ENCODE measurements at places on chromosomes 11 and 22. TPM values are rescaled to one million over a fixed set of nuclear protein-coding genes. Genes with fewer than 3 reads are reported as not detected.

DNA sequence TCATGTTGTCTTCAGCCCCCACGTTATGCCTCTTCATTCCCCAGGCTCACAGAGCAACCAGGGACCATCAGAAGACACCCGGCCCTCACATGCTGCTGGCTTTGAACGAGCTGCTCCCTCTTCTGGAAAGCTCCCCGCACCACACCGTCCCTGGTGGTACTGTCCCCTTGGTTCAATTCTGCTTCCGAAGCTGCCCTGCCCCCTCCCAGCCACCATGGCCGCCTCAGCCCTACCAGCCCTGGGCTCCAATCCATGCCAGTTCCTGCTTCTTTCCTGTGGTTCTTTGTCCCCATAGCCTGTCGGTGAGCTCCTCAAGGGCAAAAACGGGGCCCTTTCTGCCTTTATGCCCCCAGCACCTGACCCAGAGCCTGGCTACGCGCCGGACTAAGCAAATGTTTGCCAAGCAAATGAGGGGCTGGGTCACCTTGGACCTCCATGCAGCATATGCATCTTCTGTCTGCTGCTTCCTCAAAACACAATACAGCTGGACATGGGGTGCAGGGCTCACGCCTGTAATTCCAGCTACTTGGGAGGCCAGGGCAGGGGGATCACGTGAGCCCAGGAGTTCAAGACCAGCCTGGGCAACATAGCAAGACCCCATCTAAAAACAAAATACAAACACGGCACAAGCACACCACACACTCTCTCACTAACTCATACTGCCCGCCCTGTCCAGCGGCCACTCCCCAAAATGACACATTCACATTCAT, 21.3 kb downstream of the TNKS1BP1 start:
- DNase-seq: no peak

DNA sequence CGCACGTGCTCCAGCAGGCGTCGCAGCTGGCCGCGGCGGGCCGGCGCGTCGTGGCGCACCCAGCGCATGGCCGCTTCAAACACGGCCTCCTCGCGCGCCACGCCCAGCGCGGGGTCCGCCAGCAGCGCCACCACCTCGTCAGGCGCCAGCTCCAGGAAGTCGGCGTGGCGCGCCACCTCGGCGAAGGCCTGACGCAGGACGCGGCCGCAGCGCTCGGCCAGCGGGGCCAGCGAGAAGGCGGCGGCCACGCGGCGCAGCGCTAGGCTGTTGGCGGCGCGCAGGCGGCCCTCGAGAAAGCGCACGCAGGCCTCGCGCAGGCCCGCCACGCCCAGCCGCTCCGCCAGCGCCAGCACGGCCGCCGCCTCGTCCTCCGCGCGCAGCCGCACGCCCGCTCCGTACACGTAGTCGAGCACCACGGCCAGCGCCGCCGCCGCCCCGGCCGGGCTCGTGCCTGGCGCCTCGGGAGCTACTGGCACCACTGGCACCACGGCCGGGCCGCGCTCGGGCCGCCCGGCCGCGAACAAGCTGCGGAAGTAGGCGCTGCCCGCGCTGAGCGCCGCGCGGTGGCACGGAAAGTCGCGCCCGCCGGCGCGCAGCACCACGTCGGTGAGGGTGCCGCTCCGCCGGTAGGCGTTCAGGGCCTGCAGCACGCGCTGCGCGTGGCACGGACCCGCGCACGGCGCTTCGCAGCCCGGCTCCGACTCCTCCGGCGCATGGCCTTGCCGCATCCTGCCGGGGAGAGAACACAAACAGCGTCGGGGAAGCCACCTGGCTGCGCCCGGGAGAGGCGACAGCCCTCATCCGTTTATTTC, 2.9 kb downstream of the KLHL35 start:
- peak; percentile 83 for DNase-seq

PATE2 gene
- total RNA-seq: 0.13 TPM

KDELR3 gene
- total RNA-seq: 32.9 TPM

DNA sequence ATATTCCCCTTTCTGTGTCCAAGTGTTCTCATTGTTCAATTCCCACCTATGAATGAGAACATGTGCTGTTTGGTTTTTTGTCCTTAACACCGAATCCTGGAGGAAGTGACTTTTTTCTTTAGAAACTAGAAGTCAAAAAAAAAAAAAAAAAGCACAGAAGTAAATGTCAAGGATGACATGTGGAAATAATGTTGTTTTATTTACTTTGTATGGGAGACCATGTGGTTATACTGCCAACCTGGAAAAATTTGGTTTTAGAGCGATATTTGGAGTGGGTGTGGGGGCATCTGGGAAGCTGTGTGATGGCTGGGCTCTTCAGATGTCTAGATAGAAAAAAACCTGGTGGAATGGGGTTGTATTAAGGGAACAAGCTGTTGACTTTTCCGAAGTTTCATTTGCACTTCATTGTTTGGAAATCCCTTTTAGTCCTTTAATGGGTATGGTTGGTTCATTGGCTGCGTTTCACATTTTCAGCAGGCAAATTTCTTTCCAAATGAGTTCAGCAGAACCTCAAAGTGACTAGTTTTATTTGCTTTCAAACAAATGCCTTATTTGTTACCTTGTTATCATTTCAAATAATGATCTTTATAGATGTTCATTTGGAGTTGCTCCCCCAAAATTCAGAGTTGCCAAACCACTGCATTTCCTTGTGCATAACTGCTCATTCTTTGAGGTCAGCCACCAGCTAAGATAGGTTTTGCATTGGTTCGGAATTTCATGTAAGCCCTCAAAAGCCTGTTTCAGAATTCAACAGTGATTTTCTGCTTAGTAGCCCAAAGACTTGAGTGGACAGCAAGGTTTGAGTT, 508.2 kb downstream of the METTL15 start:
- DNase-seq: no peak

- no peak for DNase-seq
Observed at GRCh38 chr11:64990222-64990923, 6.4 kb downstream of the BATF2 start.

PDGFB gene
- total RNA-seq: 47.0 TPM

HBD gene
- not detected for total RNA-seq

P4HA3 gene
- 77.2 TPM for total RNA-seq

DNA sequence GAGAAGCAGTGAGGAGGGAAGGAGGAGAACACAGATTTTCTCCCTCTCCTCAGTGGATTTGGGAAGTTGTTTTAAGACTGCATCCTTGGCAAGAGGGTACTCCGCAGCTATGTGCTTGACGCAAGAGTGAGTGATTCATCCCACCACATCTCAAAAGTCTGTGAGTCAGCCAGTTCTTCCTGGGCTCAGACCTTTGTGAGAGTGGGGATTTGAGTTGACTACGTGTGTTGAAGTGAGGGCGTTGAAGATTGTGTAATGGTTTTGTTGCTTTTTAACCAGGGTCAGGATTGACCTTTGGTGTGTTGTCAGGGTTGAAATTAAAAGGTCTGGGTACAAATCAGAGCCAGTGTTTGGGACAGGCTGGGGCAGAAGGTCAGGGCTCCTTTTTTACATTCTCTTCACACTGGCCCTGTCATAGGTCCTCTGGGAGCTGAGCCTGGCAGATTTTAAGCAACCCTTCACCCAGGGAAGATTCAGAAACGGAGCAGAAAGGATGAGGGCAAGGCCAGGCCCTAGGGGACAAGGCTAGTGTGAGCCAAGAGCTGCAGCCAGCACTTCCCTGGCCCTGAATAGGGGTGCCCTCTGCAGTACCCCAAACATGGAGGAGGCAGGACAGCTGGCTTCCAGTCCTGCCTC, 4.2 kb upstream of the C11orf86 start:
- no peak for DNase-seq

DNA sequence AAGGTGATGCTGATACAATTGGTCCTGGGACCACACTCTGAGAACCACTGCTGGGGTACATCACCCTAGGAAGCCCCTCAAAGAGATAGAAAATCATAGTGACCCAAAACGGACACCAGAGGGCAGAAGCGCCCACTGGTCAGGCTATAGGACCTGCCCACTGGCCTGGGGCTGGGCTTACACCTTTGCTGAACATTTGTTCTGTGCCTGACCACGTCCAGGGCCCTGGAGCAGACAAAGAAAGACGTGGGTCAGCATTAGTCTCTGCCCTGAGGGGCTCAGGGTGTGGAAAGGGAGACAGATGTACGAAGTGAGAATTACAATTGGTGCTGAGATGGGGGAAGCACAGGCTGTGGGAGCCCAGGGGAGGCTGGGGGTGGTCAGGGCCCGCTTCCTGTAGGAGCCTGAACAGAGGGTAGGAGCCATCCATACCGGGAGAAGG, 14.4 kb upstream of the SERPINH1 start:
- DNase-seq: peak; percentile 76

- DNase-seq: peak; percentile 46
Observed at GRCh38 chr11:69718147-69718546, 14.3 kb upstream of the FGF19 start.

DNA sequence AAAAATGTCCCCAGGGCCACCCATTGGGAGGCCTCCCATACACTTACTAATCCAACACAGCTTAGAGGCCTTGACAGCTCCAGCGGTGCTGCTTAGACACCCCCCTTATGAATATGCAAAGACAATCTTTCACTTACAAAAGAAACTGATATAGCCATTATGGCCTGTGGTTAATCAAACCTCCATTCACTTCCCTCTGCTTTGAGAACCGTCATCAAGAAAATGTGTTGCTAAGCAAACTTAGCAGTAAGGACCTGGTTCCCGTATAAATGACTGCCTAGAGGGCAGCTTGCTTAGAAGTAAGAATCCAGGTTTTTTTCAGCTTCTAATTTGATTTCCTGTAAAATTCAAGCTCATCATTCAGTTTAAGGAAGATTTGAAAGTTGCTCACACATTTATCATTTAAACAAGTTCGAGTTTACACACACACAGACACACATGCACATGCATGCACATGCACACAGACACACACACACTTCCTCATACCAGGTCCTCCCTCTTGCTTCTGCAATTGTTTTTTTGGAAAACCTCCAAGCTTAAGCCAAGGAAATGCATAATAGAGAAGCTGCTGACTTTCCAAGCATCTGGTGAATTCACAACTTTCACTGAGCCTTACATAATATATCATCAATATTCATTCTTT, 137.7 kb upstream of the BLID start:
- no peak for DNase-seq

PTPRCAP gene
- total RNA-seq: 0.51 TPM

GRCh38 chr11:107331728-107332127, 125.9 kb downstream of the CWF19L2 start:
- DNase-seq: no peak

OR4C16 gene
- total RNA-seq: not detected

PNPLA5 gene
- not detected for total RNA-seq

DNA sequence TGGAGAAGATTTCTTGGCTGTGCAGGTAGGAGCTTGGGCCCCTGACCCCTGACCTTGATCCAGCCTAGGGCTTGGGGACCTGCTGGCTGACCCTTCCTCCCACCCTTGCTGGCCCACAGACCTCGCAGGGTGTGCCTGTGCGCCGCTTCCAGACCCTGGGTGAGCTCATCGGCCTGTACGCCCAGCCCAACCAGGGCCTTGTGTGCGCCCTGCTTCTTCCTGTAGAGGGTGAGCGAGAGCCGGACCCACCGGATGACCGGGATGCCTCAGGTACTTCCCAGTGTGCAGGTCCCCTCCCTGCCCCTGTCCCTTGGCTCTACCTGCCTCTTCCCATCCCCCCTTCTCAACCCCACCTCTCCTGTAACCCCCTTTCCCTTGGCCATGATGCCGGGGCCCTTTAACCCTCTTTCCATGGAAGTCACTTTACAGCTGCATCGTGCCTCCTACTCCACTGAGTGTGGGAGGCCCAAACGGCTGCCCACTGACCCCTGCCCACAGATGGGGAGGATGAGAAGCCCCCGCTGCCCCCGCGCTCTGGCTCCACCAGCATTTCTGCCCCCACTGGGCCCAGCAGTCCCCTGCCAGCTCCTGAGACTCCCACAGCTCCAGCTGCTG, 3.8 kb downstream of the INPPL1 start:
- DNase-seq: no peak

- DNase-seq: no peak
Observed at GRCh38 chr11:130937051-130937450, 20.8 kb upstream of the SNX19 start.

DNA sequence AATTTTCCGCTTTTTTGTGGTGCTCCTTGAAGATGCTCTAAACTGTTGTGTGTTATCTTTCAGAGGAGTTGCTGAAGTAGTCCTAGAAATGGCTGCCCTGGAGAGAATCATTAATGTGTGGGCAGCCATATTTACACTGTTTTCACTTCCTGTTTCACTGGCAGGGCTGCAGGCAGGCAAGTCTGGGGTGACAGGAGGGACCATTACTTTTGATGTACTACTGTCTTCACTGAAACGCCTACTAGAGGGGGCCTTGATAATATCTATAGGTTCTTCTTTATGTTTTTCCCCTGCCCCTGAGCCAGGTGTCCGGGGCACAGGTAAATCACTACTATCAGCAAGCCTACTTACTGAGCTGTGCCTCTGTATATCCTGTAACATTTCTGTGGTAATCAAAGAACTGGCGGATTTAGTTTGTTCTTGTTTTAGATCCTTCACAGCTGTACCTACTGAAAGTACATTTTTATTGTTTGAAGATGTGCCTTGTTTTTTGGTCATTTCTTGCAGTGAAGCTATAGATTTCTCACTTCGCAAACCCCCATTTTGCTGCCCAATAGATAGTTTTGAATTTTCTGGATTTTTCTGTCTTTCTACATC, 39.7 kb downstream of the ACAT1 start:
- no peak for DNase-seq

DNA sequence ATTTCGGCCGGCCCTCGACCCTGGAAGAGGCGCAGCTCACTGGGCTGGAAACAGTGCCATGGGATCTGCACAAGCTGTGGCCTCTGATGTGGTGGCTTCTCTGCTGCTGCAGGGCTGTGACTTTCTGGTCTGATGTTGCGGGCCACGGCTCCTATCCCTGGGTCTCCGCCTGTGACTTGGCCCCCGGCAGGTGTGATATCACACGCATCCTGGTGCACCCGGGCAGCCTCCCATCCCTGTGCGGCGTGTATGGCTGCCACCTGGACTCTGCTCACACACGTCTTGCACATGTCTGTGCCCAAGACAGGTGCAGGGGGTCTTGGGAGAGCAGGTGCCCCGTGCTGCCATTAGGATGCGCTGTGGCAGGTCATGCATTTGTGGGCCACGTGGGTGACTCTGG, 31.1 kb downstream of the GRAMD4 start:
- DNase-seq: no peak

TIMP3 gene
- total RNA-seq: 116 TPM

- DNase-seq: no peak
Observed at GRCh38 chr11:62315431-62315830, 16.6 kb upstream of the SCGB1D4 start.

SHISAL1 gene
- under 0.01 TPM for total RNA-seq

DNA sequence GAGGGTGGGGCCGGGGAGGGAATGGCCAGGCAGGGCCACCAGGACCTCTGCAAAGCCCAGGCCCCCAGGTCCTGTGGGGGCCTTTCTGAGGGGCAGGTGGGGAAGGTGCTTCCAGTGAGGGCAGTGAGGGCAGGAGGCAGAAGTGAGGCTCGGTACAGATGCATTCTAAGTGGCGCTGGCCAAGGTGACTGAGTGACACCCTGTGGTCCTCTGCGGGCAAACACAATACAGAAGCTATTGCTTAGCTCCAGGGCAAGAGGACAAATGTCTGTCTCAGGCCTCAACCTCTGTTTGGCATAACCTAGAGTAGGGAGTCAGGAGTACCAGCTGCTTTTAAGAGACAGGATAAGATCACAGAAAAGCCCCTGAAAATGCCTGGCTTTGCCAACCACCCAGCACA, 31.3 kb downstream of the B3GAT1 start:
- no peak for DNase-seq

Measured in dermis microvascular lymphatic vessel endothelial cell (primary cell).